NCI-H510A (cell line): ENCODE measurements at places on chromosomes 2 and 18.

DNA sequence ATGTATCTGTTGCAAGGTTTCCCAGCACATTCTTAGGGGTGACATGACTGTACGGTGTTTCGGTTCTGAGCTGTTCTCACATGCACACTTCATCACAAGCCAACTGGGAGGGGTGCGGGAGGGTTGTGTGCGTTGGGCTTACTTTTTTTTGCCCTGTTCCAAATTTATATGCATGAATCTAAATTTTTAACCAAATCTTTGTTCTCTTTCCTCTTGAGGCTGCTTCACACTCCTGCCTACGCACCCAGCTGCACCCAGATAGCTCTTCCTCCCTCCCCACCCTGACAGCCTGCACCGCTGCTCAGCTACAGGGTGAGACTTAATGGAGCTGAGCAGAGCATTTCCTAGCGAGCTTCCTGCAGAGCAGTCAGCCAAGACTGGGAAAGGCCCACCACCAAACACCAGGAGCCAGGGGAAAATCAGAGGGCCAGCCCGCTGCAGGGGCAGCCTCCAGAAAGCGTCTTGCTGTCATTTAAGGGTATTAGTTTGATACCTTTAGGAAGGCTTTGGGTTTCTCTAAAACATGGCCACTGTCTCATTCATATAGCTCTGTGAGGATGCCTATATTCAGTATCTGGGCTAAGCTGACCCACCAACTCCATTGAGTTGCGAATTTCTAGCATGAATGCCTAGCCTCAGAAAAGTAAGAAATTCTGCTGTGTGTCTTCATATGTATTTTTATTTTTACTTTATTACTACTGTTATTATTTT lies 84.5 kb downstream of the POU3F3 start:
- DNase-seq, result no peak

- DNase-seq, result no peak
Measured at GRCh38 chr18:37274309-37275236, 291.0 kb downstream of the CELF4 start.

DNA sequence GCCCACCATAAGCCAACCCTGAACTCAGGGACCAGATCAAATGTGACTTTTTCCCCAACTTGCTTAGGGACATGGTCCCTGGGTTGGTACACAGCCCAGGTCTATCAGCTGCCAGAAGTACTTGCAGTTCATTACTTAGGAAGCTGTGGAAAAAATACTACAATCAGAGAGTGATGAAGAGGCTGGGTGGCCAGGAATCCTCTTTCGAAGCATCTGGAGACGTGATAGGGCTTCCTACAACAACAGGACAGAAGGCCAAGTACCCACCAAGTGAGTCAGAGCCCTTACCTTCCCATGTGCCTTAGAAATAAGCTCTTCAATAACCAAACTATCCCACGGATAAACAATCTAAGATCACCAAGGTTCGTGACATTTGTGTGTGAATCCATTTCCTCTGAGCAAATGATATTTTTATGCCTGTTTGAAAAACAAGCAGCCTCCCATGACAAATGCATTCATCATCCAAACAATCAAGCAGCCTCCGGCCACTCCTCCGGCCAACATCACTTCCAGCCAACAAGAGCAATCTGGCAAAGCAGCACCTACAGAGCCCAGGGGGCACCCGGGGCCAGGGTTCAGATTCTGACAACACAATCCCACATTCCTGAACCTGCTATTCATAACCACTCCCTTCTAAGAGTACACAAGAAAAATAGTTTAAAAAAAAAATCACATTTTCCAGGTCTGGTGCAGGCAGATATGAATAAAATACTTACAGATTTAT lies 26.4 kb downstream of the TBC1D8 start:
- DNase-seq, result no peak

DNA sequence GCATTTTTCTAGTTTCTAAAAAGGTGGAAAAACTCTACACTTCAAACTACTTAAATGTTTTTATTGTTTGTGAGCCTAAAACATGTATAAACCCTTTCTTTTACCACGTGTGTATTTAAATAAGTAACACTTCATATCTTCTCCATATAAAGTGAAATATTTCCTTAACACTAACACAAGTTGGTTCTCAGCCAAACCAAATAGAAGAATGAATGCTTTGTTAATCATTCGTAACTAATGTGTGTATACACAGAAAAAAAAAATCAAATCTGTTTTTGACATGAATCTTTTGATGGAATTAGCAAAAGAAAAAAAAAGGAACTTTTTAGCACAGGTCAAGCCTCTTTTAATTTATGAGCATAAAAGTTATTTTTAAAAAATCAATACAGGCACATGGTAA lies 89.3 kb downstream of the EHBP1 start:
- DNase-seq, result no peak

- no peak for DNase-seq
Measured at GRCh38 chr18:75047240-75047961, 161.5 kb downstream of the PTGR3 start.

DNA sequence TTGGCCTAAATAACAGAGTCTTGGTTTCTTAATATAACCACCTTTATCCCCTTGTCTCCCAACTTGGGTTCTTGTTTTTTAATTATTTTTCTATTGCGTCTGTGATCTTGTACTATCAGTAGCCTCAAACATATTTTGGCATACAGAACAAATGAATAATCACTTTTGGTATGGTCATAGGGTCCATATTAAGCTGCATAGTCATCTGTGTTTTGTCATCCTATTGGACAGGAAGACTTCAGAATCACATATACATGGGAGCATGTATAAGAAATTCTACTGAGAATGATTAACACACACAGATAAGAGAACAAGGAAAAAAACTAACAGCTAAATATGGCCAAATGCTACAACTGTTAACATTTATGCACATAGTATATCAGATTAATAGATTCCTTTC lies 126.0 kb downstream of the MEP1B start:
- DNase-seq, result no peak

DNA sequence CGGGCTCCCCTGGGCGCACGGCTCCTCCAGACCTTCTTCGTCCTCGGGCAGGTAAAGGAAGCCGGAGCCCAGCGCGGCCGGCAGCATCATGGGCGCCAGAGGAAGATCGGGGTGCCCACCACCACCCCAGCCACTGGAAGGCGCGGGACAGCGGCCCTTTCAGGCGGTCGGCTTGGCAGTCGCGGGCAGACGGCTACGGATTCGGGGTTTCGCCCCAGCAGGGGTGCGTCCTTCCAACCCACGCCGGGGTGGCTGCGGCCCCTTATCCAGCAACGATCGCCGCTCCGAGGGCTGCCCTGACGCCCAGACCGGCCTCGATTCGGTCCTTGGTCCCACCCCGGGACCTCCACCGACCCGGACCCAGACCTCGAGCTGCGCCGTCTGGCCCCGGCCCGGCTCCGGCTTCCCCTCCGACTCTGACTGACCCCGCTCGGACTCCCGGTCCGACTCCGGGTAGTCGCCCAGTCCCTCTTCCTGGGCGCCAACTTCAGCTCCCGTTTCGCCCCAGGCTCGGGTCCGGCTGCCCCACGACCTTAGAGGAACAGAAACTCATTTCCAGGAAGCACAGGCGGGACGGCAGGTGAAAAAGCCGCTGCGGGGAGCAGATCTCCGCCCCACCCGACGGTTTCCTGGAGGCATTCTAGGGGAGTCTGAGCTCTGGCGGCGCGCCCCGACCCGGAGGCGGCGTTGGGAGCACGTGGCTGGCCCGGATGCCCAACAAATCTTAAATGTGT lies 30.2 kb upstream of the SSB start:
- no peak for DNase-seq

GRCh38 chr2:150705357-150705756 lies 217.9 kb upstream of the RND3 start:
- DNase-seq, result no peak

DNA sequence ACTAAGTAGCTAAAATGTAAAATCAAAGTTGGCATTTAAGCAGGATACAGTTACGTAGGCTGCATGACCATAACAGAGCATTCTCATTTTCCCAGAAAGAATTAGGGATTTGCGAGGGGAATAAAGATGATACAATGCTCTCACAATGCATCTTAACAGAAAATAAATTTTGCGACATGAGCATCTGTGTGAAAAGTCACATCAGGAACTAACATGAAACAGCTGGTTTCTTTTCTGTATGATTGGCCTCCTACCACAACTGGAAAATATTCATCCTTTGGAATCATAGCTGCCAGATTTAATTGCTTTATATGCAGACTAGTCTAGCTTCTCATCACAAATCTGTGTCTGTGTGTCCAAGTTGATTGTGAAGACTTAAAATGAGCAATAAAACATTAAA lies 66.0 kb downstream of the KCTD18 start:
- no peak for DNase-seq

- DNase-seq, result no peak
Measured at GRCh38 chr2:168159754-168160585, 87.4 kb downstream of the STK39 start.

DNA sequence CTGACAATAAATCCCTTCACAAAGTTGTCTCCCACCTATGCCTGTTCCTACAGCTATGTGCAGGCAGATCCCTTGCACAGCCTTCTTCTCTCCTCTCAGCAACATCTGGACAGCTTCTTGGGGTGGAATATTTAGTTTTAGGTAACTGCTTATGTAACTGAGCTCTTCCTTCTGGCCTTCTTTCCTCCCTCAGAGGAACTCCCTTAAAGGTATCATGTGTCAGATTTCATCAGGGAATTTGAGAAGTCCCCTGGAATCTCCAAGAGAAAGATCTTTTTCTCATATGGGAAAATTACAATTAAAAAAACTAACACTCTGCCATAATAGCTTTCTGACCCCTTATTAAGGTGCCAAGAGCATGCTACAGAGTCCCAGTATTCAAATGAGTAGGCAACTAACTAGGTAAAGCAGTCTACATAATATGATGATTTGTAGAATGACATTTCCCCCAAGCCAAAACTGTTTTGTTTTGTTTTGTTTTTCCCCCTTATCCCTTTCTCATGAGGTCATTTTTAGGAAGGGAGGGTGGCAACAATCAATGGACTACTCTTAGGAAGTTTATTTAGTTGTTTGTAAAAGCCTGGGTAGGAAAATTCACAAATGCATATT lies 2.4 kb downstream of the TMEM200C start:
- DNase-seq, result no peak

GRCh38 chr2:127669056-127669455 lies 6.3 kb downstream of the LIMS2 start:
- DNase-seq, result no peak

DNA sequence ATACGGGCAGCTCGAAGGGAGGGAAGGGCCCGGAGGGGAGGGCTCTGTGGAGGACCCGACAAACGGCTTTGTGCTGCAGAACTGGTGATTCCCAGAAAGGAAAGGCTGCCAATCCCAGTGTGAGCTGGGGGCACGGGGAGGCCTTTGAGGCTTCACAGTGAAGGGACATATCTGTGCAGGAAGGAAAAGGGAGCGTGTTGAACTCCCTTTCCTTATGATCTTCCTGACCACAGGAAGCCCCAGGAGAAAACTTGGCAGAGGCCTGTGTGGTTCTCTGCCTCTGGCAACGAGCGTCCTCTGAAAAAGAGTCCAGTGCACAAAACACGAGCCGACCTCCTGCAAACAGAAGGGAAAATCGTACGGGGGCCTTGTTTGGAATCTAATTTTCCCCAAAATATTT lies 683.5 kb upstream of the SALL3 start:
- no peak for DNase-seq

DNA sequence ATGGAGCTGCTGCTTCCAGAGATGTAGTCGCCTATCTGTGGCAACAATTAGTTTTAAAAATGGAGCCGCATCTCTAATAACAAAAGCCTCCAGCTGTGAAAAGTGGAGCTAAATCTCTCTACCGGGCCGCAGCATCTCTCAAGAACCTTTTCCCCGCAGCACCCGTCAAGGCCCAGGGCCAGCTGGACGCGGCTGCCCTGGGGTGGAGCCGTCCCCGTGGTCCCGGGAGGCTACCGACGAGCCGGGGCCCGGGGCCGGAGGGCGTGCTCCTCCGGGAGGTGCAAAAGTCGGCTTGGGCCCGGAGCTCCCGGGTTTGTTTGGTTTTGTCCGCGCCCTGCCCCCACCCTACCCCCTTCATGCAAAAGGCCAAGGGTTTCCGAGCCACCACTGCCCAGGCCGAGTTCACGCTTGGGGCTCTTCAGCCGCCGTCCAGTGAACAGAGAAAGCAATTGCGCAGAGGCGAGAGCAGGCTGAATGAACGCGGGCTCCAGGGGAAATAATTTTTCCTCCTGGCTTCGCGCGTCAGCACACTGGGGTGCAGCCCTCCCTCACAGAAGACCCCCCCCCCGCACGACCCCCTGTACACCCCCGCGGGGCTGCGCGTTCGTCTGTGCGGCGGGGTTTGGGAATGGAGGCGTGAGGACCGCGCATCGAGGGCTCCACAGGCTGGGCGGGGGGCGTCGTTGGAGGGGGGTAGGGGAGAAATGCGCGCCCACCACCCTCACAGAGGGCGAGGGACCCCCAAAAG lies 557 bp upstream of the GREB1L start:
- no peak for DNase-seq

- DNase-seq, result no peak
Measured at GRCh38 chr2:113822087-113822815, 65.8 kb upstream of the SLC35F5 start.

GRCh38 chr2:165637396-165637795 lies 156.7 kb downstream of the GALNT3 start:
- no peak for DNase-seq
